Aorta (tissue), 5 donors: ENCODE measurements at places on chromosomes 12 and 14. TPM values are rescaled to one million over a fixed set of nuclear protein-coding genes. Genes with fewer than 3 reads are reported as not detected.
A peak's percentile ranks its signal among the peaks of the same experiment; 100 is the strongest.

DNA sequence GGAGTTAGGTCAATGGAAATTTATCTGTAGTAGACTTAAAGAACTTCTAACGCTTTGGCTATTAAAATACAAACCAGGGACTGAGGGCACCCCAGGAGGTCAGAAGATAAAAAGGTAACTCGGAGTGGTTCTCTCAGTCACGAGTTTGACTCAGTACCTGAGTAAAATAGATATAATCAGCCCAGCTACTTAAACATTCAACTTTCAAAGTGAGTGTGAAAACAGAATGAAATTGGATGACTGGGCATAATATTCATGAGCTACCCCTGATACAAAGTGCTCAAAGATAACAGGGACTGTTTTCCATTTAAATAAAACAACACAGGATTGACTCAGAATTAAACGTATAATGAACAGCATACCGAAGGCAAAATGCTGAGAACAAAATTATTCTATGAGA is 75.0 kb downstream of the FOXN3 start:
- no peak overlapping the region for H3K4me3 ChIP-seq
- no peak for DNase-seq
- no peak overlapping the region for H3K27ac ChIP-seq

Gene MYH6
- total RNA-seq: not detected

- peaks cover 1% of the 10 kb centered on the region for H3K27me3 ChIP-seq
- H3K4me1 ChIP-seq: no peaks in the 10 kb centered on the region
- no peak for DNase-seq
- no peaks in the 10 kb centered on the region for H3K36me3 ChIP-seq
These were observed 147.8 kb upstream of the ATP2B1 start for GRCh38 chr12:89856431-89856830.

- DNase-seq: peak; percentile 29
- H3K4me3 ChIP-seq: no peak overlapping the region
- H3K4me1 ChIP-seq: peaks cover 2% of the 10 kb centered on the region
- no peaks in the 10 kb centered on the region for H3K27me3 ChIP-seq
These were observed 5.0 kb downstream of the HDAC7 start for GRCh38 chr12:47814539-47815170.

DNA sequence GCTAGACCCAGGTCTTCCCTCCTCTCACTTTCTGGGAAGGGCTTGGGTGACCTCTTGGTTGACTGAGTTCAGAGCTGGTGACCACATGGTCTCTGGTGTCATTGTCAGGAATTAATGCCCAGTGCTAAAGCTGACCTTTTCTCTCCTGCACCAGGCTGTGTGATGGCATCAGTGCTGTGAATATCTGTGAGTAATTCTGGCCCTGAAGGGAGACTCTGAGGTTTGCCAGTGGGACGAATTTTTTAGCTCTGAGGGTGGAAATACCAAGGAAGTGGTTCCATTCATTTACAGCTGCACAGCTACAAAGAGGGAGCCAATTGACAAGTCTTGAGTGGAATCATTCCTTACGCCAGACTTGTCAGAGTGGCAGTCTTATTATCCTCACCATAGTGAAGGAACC is 6.2 kb upstream of the KRT86 start:
- H3K27me3 ChIP-seq: no peaks in the 10 kb centered on the region
- peak overlapping the region; percentile 0 for H3K27ac ChIP-seq
- no peak for DNase-seq
- no peaks in the 10 kb centered on the region for H3K36me3 ChIP-seq
- H3K4me1 ChIP-seq: no peaks in the 10 kb centered on the region

DNA sequence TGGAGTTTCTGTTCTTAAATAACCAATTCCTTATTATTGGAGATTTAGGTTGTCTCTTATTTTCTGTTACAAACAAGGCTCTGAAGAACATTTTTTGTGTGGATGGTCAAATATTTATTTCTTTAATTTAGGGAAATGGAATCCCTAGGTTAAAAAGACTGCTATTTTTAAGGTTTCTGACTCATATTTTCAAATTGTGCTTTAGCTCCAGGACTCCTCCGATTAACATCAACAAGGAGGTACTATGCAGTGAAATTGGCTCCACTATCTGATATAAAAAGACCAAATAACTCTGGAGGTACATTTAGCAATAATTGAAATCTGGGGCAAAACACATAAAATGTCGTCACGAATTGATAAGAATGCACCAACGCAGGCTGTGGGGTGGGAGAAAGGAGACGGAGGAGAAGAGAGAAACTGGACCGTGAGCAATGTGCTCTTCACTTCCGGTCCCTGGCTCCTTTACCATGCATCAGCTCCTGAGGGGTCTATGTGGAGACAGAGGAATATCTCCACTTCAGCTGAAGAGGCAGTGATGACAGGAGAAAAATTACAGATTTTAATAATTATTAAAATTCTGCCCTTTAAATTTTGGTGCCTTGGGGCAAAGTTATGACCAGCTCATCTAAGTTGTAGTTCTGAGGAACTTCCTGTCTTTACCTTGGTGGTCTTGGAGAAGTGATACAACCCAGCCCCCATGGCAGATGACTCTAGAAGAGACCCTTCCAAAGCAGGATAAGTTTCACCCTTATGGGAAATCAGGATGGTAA is 90.2 kb upstream of the BTG1 start:
- H3K27me3 ChIP-seq: no peaks in the 10 kb centered on the region
- no peak overlapping the region for H3K4me3 ChIP-seq
- no peaks in the 10 kb centered on the region for H3K36me3 ChIP-seq
- H3K4me1 ChIP-seq: no peaks in the 10 kb centered on the region
